ENCODE measurements at places on chromosomes 4 and X. TPM values are rescaled to one million over a fixed set of nuclear protein-coding genes. Genes with fewer than 3 reads are reported as not detected.

DNA sequence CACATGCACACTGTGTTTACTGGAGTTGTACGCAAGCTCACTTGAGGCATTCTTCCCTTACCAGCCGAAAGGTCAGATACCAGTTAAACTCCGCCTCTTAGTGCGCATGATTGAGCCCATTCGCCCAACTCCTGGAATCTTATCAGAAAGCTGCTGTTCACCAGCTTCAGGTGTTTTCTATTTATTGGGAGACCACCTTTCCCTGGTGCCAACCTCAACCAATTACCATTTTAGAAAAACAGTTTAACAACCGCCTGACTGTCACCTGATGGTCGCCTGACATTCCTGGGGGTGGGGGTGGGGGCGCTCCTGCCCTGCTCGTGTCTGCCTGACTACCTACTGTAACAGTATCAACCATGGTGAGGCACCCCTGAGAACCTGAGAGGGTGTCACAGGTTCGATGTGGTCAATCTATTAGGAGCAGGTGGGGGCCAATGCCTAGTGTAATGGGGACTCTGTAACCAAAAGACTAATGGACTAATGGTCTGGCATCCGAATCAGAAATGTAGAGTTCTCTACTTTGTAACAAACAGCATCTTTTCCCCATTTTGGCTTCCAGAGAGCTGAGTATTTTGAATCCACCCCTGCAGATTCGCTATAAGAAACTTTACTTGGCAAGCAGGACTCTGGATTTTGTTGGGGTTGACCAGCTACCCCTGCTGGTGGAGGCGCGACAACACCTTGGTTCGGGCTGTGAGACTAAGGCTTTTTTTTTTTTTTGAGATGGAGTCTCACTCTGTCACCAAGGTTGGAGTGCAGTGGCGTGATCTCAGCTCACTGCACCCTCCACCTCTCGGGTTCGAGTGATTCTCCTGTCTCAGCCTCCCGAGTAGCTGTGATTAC is 58.2 kb upstream of the ZNF157 start:
- no peak overlapping the region for H3K4me3 ChIP-seq
- peaks cover 8% of the 10 kb centered on the region for H3K27me3 ChIP-seq
- peak; percentile 21 for DNase-seq
- 0 out of 2 replicates have a peak, but pooled peaks cover 5% of the 10 kb centered on the region for H3K4me1 ChIP-seq

DNA sequence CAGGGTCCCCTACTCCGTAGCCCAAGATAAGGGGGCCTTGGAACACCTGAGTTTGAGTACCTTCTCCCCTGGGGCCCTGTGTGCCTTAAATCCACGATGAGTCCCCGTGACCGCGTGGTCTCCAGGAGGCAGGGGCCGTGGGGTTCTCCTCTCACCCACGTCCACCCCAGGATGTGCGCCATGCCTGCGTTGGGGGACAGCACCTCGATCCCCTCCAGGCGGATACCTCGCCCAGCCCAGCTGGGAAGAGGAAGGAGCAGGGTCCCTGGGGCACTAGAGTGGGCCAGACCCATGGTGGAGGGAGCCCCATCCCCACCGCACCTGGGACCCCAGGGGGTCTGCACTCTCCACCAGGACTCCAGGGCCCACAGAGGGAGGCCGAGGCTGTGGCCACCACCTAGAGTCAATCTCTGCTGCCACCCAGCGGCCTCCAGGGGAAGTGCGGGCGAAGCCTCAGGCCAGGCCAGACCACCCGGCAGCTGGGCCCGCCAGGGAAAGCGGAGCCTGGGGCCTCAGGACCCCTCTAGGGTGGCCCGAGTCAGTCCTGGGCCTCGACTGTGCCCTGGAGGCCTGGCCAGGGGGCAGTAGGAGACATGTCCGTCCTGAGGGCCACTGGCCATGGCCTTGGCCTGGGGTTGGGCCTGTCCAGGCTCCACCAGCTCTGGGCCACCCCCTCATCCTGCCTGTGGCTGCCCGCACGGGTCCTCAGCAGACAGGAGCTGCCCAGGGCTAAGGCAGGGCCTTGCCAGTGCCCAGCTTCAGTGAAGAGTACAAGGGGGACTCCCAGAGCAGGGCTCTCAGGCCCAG is 55.0 kb downstream of the FAM53A start:
- H3K36me3 ChIP-seq = no peaks in the 10 kb centered on the region
- H3K4me1 ChIP-seq = no peaks in the 10 kb centered on the region
- peak; percentile 22 for DNase-seq
- H3K27me3 ChIP-seq = no peaks in the 10 kb centered on the region
- H3K4me3 ChIP-seq = no peak overlapping the region

MTMR1 gene
- total RNA-seq = 11.7 TPM

DNA sequence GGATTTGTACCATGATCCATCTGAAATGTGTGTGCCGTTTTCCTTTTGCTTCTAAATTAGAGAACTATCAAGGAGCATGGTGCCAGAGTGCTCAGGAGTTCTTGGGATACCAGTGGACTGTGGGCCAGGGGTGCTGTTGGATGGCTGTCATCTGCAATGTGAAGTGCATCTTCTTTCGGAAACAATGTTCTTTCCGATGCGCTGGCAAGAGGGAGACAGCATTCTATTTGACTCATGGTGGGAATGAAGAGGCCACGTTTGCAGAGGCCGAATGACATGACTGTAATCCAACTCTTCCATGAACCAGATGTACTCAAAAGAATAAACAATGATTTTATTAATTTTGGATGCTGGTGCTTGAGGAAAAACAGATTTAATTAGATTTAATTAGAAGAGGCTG is 45.5 kb downstream of the SORCS2 start:
- H3K27ac ChIP-seq = no peak overlapping the region

Data from HFFc6 (cell line).